ENCODE measurements at places on chromosomes 11 and 22.
A peak's percentile ranks its signal among the peaks of the same experiment; 100 is the strongest.

GRCh38 chr11:68010090-68011041 is at the start of gene ALDH3B1:
TSS of gene ALDH3B1 (plus strand) at chr11:68010327. CDS start at chr11:68015298, 4,971 bp downstream.
- DNase-seq = no peak

- no peak for DNase-seq
Observed at GRCh38 chr11:62373464-62374119, 36.3 kb downstream of the ASRGL1 start.

DNA sequence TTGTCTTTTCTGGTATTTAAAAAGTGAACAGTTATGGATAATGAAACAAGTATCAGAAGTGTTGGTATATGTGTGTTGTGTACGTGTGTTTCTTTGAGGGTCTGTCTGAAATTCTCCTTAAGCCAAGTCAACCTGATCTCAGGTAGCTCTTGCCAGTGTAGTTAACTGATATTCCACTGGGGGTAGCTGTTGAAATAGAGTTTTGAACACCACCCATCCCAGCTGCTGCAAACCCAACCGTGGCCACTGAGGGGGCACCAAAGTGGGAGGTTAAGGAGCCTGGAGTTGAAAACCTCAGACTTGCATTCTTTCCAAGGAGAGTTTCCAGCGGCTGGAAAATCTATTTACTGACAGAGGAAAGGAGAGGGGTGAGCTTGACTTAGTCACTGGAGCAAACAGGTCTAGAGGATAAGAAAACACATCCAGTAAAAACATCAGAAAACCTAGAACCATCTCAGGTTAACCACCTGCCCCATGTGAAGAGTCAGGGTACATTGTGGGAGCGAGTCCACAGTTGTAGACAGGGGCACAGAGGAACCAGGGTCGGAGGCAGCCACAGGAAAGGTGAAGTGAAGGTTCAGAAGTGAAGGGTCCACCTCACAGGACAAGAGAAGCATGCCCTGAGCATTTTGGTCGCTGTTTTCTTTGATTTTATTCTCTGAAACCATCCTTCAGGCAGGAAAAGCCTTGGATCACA is 8.8 kb upstream of the CUL5 start:
- DNase-seq = no peak

GRCh38 chr11:69174841-69175240 is 19.1 kb downstream of the SMIM38 start:
- no peak for DNase-seq

DNA sequence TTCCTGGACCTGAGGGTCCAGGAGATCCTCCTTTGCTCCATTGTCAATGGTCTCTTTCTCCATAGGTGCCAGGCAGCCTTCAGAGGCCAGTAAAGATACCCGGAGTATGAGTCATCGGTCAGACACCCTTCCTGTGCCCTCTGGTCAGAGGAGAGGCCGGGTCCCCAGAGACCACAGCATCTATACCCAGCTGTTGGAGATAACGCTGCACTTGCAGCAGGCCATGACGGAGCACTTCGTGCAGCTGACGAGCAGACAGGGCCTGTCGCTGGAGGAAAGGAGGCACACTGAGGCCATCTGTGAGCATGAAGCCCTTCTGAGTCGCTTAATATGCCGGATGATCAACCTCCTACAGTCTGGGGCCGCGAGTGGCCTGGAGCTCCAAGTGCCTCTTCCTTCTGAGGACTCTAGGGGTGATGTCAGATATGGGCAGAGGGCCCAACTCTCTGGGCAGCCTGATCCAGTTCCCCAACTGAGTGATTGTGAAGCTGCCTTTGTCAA is at the start of gene ACCSL:
Gene ACCSL, plus strand, starts transcription at position 51 of the 501 bp plus-strand sequence. Its CDS starts 56 bp downstream, at position 107.
- no peak for DNase-seq

- DNase-seq = no peak
Observed at GRCh38 chr11:57239348-57239747, 2.3 kb upstream of the APLNR start.

GRCh38 chr11:5229356-5229755 is 2.5 kb upstream of the HBB start:
- DNase-seq = no peak

DNA sequence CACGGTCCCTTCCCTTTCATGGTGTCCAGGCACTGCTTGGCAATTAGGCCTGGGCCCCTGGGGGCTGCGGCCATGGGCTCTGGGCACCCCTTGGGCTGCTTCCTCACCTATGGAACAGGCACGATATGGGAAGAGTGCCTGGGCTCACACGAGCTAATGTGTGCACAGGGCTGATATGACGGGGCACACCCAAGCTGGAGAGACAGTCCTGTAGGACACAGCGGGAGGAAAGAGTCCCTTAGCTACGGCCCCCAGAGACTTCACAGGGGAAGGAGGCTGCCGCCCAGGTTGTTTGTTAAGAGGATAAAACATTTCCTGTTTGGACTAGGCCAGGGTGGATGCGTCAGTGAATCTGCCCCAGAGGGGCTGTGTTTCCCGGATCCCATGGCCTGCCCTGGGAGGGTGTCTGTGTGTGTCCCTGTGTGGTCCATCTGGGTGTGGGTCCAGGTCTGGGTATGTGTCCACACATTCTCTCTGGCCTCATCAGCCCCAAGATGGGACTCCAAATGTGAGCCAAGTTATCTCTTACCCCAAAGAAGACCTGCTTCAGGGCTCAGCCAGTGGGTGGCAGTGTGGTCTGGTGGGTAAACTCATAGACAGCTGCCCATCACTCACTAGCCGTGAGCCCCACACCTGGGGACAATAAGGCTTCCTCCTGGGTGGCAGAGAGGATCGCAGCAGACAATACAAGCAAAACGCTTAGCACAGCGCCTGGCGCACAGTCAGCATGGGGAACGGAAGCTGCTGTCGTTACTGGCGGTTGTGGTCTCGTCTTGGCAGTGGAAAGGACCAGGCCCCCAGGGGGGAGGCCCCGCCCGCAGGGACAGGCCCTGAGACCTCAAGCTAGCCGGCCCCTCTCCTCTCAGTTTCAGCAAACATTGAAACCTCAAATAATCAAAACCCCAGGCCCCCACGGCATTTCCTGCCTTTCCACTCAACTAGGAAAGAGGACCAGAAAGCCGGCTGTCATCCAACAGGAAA is 3.2 kb upstream of the EMID1 start:
- DNase-seq = peak; percentile 75

GRCh38 chr11:9651899-9652748 is 11.8 kb upstream of the SWAP70 start:
- no peak for DNase-seq

DNA sequence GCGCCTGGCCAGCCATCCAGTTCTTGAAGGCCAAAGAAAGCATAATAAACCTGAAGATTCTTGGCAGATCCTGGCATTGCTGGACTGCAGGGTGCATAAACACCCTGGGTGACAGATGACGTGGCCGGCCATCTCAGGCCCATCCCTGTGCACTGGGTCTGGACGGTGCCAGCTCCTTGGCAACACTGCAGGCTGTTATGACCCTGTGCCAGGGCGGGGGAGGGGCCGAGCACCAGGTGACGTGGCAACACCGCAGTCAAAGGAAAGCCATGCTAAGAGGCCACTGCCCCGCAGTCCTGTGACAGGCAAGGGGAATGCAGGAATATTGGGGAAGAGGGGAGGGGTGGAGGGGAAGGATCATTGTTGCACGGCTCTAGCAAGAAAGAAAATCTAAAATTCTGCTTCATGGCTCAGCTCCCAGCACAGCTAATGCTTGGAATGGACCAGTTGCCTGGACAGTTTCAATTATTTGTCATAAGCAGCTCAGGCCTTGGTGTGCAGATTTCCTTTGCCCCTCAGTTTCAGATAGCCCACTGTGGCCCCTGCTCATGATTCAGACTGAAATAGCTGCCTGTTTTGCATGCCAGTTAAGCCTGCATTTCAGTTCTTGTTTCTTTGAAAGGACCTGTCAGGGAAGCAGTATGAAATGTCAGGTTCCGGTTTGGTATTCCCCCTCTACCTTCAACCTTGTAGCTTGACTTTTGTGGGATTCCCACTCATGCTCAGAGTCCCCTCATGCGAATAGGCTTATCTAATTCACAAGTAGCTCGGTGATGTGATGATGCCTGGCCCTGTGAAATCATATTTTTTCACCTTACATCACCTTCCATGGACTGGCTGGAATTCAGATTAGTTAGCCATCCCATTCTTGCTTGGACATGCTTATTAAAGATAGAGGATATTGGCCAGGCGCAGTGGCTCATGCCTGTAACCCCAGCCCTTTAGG is 29.7 kb upstream of the DDX6 start:
- no peak for DNase-seq

- DNase-seq = no peak
Observed at GRCh38 chr11:35211952-35212351, 73.0 kb downstream of the CD44 start.

GRCh38 chr11:46655631-46656030 is 38.3 kb downstream of the ATG13 start:
- no peak for DNase-seq

- DNase-seq = peak; percentile 66
Observed at GRCh38 chr11:126416542-126417090, 61.1 kb downstream of the ST3GAL4 start.

GRCh38 chr11:99638073-99638553 is 617.4 kb downstream of the CNTN5 start:
- DNase-seq = no peak

GRCh38 chr11:127071606-127072005 is 71.0 kb upstream of the KIRREL3 start:
- no peak for DNase-seq

Data from T-helper 2 cell treated with Interferon-gamma antibody and Interleukin-4, amounts not matched to agents 5 μg/mL and 100 μg/mL, for 36 hours (primary cell).